ENCODE measurements at places on chromosomes 7 and 10.

DNA sequence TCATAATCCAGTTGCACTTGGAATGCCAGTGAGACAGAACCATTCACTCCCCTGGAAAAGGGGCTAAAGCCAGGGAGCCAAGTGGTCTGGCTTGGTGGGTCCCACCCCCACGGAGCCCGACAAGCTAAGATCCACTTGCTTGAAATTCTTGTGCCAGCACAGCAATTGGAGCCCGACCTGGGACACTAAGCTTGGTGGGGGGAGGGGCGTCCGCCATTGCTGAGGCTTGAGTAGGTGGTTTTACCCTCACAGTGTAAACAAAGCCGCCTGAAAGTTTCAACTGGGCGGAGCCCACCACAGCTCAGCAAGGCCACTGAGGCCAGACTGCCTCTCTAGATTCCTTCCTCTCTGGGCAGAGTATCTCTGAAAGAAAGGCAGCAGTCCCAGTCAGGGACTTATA is 200.7 kb upstream of the NPSR1 start:
- no peak for DNase-seq

GRCh38 chr7:29248713-29249382 is 54.3 kb downstream of the CHN2 start:
- DNase-seq: no peak

GRCh38 chr7:116548506-116548905 is 23.7 kb downstream of the CAV1 start:
- no peak for DNase-seq

- no peak for DNase-seq
These were observed 143.0 kb downstream of the PLXNA4 start for GRCh38 chr7:132433301-132433700.

DNA sequence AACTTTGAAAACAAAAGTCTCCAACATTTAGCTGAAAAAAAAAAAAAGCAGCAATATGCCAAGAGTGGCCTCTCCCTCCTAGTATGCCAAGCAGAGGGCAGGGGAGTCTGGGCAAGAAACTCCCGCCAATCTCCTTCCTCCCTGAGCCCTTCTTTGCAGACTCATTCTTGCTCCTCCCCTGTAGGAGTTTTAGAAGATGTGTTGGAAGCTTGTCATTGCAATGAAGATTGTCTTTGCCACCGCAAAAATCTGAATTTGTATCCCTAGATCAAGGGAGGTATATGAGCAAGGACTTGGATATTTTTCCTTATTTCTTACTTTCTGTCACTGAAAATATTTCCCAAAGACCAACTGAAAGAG is 2.6 kb upstream of the TNS3 start:
- no peak for DNase-seq

DNA sequence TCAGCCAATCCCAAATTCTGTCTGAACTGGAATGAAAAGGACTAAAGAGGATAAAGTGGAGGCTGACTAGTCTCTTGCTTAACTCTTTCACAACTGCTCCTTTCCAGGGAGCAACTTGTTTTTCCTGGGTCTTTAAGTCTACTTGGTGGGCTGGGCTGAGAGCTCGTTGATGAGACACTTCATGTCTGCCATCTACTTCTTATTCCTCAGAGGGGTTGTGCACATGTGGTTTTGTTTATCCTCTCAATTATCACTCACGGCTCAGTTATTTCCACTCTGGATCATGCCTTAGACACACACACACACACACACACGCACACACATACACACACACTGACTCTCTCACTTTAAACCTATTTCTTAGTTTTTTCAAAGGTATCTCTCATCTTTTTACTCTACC is 298.6 kb upstream of the MTPN start:
- DNase-seq: no peak

DNA sequence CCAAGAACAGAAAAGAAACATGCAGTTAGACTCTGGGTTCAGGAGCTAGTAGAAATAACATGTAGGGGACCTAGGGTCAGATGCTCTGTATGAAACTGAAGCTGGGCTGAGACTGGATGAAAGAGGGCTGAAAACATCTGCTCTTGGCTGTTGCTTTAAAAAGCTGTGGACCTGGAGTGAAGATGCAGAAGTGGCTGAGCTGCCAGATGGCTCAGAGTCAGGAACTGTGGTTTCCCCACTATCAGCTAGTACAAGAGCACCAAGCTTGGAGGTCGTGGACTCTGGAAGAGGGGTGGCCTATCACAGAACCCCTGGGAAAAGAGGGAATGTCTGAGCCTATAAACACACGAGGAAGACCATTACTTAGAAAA is 5.9 kb downstream of the ADK start:
- peak; percentile 30 for DNase-seq

DNA sequence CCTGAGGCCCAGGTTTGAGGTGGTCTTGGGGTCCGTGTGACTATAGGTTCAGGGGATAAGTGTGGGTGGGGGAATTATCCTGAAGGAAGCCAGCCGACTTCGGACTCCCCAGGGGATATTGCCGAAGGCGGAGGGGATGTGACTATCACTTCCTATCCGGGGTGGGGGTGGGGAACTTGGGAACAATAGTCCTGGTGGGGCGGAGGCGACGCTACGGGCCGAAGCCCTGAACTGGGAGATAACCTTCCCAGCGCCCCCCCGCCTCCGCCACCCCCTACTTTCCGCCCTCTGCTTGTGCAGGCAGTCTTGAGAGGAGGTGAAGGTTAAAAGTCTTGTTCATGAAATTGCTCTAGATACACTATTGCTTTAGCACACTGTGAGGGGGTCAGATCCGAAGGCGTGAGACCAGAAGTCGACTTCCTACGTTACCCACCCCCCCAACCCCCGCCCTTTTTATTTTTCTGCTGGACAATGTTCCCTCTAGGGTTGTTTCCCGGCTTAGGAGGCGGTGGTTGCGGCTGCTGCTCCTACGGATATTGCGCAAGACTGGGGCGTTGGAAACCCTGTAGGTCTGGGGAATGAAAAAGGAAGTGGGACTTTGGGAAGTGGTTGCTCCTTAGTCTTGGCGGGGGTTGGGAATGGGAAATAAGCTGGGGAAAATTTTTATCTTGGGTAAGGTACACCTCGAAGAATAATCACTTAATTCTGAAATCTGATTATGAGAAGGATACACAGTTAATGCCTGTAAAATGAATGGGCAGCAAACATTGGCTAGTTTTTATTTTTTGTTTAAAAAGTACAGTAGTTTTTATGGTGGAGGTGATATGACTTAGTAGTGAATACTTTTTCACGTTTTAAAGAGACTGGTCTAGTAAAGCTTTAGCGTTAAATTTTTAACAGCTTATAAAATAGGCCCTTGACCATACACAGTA is 1.5 kb downstream of the PTPN12 start:
- peak; percentile 89 for DNase-seq

GRCh38 chr10:133528845-133529575 is 1.8 kb downstream of the CYP2E1 start:
- DNase-seq: no peak

- DNase-seq: no peak
These were observed 112.8 kb upstream of the KMT2E start for GRCh38 chr7:104901240-104901619.

- no peak for DNase-seq
These were observed 146.2 kb downstream of the SPAG6 start for GRCh38 chr10:22491480-22491879.

DNA sequence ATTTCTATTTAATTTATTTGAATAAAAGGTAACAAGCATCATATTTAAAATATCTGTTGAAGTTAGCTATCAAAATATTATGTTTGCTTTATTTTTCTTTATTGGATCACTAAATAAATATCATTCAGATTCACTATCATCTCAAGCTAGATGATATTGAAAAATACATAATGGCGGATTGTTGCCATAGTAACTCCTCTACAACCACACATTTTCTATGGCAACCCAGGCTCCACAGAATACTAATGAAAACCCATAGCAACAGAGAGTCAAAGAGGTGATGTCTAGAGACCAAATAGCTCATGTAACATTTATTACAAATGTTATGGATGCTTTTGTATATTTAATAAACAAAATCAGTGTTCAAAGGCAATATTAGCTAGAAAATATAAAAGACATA is 148.9 kb upstream of the CDK1 start:
- DNase-seq: no peak
